ENCODE measurements at places on chromosomes 2 and 18.

DNA sequence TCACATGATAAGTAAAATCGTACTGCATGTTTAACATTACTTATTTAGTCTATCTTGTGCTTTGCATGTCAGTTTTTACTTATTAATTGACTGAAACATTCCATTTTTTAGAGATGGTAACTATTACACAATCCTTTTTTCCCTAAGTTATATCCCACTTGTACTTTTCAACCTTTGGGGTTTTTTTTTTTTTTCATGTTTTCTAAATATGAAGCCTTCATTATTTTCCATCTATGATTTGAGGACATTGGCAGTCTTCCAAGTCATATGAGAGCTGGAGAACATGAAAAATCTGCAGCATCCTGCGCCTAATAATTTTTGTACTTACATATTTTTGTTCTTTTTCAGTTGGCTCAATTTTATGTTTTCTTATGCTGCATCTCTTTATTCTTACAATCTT, 113.9 kb downstream of the MYO1B start:
- no peak for DNase-seq
- no peak overlapping the region for H3K27ac ChIP-seq
- no peaks in the 10 kb centered on the region for H3K4me1 ChIP-seq

GRCh38 chr18:12861637-12862036, 22.4 kb downstream of the PTPN2 start:
- H3K4me3 ChIP-seq, result no peak overlapping the region
- no peak overlapping the region for H3K27ac ChIP-seq
- H3K27me3 ChIP-seq, result no peaks in the 10 kb centered on the region

- peak overlapping the region; percentile 78 for H3K4me3 ChIP-seq
- H3K4me1 ChIP-seq, result peaks cover 40% of the 10 kb centered on the region
- no peak overlapping the region for H3K27ac ChIP-seq
- H3K27me3 ChIP-seq, result peaks cover 50% of the 10 kb centered on the region
- no peak for DNase-seq
Measured at GRCh38 chr2:96144481-96145035, 682 bp downstream of the DUSP2 start.

- H3K4me3 ChIP-seq, result no peak overlapping the region
- DNase-seq, result no peak
- peaks cover 24% of the 10 kb centered on the region for H3K4me1 ChIP-seq
- no peaks in the 10 kb centered on the region for H3K27me3 ChIP-seq
- H3K36me3 ChIP-seq, result no peaks in the 10 kb centered on the region
Measured at GRCh38 chr2:75326645-75327044, 127.3 kb upstream of the TACR1 start.

DNA sequence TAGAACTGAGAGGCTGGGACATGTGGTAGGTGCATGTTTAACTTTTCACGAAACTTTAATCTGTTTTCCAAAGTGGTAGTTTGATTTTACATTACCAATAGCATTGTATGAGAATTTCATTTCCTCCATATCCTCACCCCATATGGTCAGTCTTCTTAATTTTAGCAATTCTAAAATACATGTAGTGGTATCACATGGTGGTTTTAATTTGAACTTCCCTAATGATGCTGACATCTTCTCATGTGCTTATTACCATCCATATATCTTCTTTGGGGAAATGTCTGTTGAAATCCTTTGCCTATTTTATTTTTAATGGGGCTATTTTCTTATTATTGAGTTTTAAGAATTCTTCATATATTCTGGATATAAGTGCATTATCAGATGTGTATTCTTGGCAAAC, 89.3 kb downstream of the BCL2L11 start:
- H3K4me3 ChIP-seq, result no peak overlapping the region
- peaks cover 4% of the 10 kb centered on the region for H3K4me1 ChIP-seq
- peaks cover 6% of the 10 kb centered on the region for H3K27me3 ChIP-seq
- H3K27ac ChIP-seq, result no peak overlapping the region
- no peak for DNase-seq

- DNase-seq, result no peak
- H3K4me1 ChIP-seq, result peaks cover 23% of the 10 kb centered on the region
- no peak overlapping the region for H3K27ac ChIP-seq
- no peaks in the 10 kb centered on the region for H3K36me3 ChIP-seq
- no peak overlapping the region for H3K4me3 ChIP-seq
Measured at GRCh38 chr2:46779447-46779941, 136.1 kb downstream of the MCFD2 start.

DNA sequence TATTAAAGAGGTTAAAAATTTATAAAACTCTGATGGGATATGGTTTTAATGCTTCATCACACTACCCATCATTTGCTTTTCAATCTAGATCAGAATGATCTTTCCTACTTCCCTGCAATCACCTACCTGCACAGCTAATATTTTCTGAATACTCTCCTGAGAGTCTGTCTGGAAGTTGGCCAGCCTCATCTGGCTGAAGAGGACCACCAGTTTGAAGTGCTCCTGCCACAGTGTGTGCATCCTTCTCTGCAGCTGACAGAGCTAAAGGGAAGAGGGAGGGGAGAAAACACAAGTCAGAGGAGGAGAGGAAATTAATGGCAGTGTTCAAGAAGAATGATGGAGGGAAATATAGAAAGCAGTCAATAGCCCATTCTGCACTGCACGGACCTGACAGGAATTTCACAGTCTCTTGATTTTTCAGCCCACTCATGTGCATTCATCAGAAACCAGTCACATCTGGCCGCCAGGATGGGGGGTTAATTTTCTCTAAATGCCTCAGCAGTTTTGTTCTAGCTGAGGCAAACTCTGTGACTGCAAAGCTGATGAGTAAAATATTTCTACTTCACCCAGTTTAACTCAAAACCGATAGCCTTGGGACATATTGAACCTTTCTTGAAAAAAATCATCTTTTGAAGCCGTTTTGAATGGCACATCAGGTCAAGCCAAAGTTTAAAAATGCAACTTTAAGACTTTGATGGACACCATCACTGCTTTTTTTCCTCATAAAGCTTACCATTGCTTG, 201.8 kb upstream of the KLHL14 start:
- peaks cover 52% of the 10 kb centered on the region for H3K4me1 ChIP-seq
- DNase-seq, result peak; percentile 35
- peaks cover 4% of the 10 kb centered on the region for H3K27me3 ChIP-seq
- H3K4me3 ChIP-seq, result peak overlapping the region; percentile 68
- peak overlapping the region; percentile 89 for H3K27ac ChIP-seq

All from nephron progenitor cell (in vitro differentiated cells).